ENCODE measurements at places on chromosomes 2 and 18. TPM values are rescaled to one million over a fixed set of nuclear protein-coding genes. Genes with fewer than 3 reads are reported as not detected.

GRCh38 chr18:12021077-12021476, 39.8 kb downstream of the IMPA2 start:
- no peak for DNase-seq

DNA sequence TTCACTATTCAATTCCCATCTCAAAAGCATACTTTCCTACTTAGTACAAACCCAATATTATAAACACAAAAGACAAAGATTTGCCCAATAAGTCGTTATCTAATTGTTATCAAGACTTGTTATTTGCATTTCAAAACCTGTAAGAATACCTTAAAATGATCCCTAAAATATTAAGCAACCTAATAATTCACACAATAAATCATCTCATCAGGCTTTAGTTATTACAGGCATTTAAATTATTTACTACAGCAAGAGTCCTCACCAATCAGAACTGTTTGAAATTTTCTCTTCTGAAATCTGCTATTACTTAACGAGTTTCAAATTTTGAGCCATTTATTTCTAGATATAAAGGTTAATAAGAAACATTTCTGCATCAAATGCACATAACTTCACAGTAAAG, 1.6 kb downstream of the CCDC88A start:
- DNase-seq = no peak

DNA sequence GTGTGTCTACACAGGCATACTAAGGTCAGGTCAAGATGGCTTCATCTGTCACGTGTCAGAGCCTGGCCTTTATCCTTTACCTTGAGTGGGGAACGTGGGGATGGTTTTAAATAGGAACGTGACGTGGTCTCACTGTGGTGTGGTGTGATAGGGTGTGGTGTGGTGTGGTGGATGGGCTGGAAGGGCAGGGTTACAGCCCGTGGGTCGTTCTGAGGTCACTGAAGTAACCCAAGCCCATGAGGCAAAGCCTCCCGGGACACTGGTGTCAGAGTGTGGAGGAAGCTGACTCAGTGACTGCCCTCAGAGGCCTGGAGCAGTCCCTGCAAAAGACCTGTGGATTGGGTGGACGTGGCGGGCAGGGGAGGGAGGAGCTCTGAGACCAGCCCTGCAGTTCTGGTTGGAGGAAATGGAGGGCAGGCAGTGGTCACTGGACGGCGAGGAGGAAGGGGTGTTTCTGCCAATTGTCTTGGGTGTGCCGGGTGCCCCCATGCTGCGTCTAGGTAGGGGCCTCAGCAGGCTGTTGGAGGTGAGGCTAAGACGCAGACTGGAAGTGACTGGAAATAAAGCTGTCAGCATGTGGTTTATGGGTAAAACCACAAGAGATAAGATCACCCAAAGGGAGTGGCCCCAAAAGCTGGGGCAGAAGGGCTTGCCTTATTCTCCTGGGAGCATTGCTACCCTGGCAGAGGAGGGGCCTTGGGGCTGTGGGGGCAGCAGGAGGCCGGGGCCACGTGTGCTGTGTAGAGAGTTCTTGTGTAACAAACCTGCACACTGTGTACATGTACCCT, 84.8 kb downstream of the SH3RF3 start:
- DNase-seq = no peak

DNA sequence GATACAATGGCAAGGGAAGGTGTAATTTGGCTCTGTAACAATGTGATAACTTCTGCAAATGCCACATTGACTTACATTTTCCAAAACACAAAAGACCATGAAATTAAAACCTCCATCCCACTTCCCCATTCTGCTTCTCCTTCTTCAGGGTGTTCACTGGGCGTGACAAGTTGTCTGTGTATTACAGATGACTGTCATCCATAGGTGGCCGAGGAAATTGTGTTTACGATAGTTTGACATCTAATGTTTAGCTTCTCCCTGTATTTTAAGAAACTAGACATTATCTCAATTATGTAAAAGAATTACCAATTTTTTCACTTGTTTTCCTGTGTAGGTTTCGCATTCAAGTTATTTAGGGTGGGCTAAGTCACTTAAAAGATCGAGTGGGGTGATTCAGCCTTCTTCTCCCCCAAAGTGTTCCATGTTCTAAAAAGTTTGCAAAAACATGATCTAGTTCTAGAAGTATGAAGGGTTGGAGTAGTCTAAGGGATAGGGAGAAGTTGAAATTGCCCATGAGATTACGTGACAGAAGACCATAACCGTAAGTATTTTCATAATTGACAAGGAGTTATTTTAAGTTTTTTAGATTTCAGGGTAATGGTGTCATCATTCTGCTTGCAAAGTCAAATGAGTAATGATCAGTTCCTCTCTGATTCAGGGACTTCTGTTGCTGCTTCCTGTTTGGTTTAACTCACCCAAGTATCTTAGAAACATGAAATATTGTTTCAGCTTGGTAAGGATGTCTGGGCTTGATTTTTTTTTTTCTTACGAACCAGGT, 25.2 kb upstream of the CYTIP start:
- DNase-seq = no peak

DNA sequence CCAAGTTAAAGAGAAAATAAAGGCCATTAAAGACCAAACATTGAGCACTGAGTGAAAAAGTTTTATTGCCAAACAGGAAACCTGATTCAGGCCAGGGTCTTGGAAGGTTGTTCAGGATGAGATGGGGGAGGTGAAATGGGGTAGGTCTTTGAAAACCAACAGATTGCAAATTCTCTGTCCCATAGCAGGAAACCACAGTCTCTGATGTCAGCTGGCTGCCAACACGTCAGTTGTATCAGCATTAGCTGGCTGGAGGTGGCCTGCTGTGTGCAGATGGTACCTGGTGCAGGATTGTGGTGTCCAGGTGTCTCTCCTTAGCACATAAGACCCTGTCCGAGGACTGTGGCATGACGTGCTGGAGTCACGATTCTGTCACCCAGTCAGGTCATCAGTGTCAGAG, 106.3 kb downstream of the MSH2 start:
- DNase-seq = no peak

GRCh38 chr2:55581874-55582547, 35.4 kb downstream of the PPP4R3B start:
- DNase-seq = no peak

DES gene
- 0.38 TPM for total RNA-seq

TDRD15 gene
- total RNA-seq = not detected

Measured in NCI-H460 (cell line).